Caki2 (cell line): ENCODE measurements at places on chromosomes 11 and 22. TPM values are rescaled to one million over a fixed set of nuclear protein-coding genes. Genes with fewer than 3 reads are reported as not detected.

- no peak for DNase-seq
Measured at GRCh38 chr22:23396362-23397007, 183.6 kb downstream of the IGLL1 start.

DNA sequence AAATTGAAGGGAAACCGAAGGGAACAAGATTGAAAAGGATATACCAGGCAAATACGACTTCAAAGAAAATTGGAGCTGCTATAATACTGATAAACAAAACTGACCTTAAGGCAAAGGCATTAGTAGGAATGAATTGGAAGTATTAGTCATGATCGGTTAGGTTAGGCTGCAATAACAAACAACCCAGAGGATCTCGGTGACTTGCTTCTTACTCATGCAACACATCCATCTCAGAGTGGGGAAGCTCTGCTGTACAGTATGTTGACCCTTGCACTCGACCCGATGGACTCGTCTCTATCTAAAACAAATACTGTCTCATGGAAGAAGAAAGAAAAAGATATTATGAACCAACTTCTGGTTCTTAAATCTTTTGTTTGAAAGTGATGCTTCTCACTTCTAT is 42.3 kb downstream of the SPATA19 start:
- DNase-seq: no peak

- DNase-seq: no peak
Measured at GRCh38 chr11:60197442-60197841, 14.6 kb upstream of the MS4A6A start.

DNA sequence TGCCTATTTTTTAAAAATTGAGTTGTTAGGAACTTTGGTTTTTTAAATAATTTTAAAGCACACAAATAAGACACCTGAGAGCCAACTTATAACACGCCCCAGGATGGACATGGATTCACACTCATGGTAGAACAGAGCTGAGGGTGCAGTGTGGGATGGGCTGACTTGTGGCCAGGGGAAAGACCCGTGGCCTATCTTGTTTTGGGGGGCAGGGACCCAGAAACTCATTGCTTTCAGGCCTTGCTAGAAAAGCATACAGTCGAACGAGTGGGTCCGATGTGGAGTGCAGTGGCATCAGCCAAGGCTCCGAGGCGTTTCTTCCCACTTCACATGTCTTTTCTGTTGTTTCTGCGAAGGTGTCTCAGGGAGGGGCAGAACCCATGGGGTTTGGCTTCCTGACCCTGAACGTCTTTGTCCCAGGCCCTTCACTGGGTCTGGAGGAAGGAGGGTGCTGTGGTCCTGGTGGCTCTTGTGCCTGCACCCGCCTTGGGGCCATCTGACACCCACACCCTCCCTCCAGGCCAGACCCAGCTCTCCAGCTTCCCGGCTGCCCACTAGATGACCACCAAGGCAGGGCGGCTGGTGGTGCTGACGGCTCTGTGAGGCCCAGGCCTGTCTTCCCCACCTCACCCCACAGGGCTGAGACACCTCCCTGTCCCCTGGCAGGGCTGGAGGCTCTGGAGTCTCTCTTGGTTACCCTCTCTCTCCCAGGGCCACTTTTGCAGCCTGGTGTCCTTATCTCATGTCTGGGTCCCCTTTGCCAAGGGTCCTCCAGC is 120.8 kb downstream of the KCNQ1 start:
- no peak for DNase-seq

GRCh38 chr22:27445881-27446280 is 355.7 kb downstream of the MN1 start:
- DNase-seq: no peak

- DNase-seq: no peak
Measured at GRCh38 chr11:2825261-2825888, 60.2 kb downstream of the CDKN1C start.

The MFRP gene
- total RNA-seq: not detected in 2 replicates

The TM7SF2 gene
- total RNA-seq: 8.1 and 19.1 TPM in 2 replicates

The TMEM80 gene
- 6.3 and 15.6 TPM in 2 replicates for total RNA-seq

GRCh38 chr11:10314199-10315072 is 9.6 kb downstream of the ADM start:
- peak; percentile 72 for DNase-seq

DNA sequence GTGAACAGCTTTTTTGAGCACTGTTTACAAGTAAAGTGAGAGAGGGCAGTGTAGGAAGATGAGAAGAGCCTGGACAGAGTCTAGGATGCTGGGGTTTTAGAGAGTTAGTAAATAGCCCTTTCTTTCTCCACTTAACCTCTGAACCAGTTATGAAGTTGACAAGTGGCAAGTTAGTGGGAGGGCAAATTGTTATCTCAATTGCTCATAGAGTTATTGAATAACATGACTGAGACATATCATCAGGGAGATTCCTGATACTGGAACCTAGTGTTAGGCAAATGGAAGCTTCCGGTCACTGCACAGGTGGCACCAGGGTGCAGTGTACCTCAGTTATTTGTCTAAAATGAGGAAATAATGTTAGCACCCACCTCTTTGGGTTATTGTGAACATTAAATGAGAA is 57.8 kb upstream of the PTPN5 start:
- peak; percentile 8 for DNase-seq

The FGF4 gene
- total RNA-seq: not detected in 2 replicates

- DNase-seq: no peak
Measured at GRCh38 chr11:69526453-69526810, 45.0 kb downstream of the LINC01488 start.

DNA sequence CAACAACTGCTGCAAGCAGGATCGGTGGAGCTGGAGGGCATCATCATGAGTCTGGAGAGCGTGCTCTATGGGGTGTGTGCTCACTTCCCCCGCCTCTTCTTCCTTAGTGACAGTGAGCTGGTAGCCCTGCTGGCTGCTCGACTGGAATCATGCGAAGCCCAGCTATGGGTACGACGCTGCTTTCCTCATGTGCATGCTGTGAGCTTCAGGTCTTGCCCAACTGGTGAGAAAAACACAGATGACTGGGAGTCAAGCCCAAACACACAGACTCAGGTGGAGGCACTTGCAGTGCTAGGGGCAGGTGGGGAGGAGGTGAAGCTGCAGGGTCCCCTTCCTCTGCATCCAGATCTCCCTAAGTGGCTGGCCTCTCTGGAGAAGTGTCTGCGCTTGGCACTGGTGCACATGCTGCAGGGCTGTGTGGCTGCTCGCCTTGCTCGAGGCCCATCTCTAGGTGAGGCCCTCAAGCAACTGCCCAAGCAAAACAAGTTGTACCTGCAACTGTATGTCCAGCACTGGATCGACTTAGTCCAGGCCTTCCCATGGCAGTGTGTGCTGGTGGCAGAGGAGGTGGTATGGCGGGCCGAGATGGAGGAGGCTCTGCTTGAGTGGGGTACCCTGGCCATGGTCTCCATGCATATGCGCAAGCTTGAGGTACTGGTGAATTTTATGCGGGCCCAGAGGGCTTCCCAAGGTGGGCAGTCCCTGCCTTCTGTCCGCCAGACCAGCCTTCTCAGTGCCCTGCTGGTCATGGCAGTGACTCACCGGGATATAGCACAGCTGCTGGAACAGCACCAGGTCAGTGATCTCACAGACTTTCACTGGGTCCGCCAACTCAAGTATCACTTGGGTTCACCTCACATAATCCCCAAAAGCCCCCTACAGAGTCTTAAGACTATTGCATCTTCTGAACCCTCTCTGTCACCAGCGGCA is 48.1 kb downstream of the DNHD1 start:
- DNase-seq: no peak

DNA sequence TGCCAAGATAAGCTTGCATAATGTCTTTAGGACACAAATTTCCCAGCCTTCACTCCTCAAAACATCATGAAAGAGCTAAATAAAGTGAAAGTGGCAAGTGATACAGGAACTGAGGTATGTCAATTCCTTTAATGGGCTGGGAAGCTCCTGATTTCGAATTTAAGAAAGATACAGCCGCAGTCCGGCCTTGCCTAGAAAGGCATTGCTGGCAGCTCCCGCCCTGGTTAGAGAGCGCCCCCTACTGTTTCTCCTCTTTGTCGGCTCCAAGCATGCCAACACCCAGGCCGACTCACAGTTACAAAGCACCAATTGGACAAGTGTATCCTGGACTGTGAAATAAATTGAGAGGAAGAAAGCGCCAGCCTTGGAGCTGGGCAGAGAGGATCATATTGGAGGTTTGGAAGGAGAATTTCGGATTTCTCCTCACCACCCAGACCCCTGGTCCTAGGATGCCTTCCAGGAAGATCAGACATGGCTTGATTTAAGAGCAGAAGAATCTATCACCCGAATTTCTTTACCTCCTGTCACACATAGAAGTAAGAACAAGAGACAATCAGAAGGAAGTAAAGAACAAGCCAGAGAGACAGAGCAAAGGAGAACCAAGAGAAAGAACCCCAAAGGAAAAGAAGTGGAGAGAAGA is 84.0 kb downstream of the FAM76B start:
- peak; percentile 56 for DNase-seq

The FCHSD2 gene
- 1.8 and 4.4 TPM in 2 replicates for total RNA-seq

The KCNQ1OT1 gene
- under 0.01 TPM in 1 of 2 replicates, not detected in the other for total RNA-seq

- DNase-seq: no peak
Measured at GRCh38 chr11:107041088-107041444, 22.8 kb upstream of the GUCY1A2 start.

- DNase-seq: peak; percentile 6
Measured at GRCh38 chr11:126561327-126561893, 205.9 kb downstream of the ST3GAL4 start.

The NCAM1 gene
- 1.4 and 7.5 TPM in 2 replicates for total RNA-seq

The SCGB1D2 gene
- total RNA-seq: not detected in 2 replicates

The BEST1 gene
- not detected in 2 replicates for total RNA-seq

GRCh38 chr11:2711161-2711560 is 11.4 kb upstream of the KCNQ1OT1 start:
- no peak for DNase-seq

DNA sequence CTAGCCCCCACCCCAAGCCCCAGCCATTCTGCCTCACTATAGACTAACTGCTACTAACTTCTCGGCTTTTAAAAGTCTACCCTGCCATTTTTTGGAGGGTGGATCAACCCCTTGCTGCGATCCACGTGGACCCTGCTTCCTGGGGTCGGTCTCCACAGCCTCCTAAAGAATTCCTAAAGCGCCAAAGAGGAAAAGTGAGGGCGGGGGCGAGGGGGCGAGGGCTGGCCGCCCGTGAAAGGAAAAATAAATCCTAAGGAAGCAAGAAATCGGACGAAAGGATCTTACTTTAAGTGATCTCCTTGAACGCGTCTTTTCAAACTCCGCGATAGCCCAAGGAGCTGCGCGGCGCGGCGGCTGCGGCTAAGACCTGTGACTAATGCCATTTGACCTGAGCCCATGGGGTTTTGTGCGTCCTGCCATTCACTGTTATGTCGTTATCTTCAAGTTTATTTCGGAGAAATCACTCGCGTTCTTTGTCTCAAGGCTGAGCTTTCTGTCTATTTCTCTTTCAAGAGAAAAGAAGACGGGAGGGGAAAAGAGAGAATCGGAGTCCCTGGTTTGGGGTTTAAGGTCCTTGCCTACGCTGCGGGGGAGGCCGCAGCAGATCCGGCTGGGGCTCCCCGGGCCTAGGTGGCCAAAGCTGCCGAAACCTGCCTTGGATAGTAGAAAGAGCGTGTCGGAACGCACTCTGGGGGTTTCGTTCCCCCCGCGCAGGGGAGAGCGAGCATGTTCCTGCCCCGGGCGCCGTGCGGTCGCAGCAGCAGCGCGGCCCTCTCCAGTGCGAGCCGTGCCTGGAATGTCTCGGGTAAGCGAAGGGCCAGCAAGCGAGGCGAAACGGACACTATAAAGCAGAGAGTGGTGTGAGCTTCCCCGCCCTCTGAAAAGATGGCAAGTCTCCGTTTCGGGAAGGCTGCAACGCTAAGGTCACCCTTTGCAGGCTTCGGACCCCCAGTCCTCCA is 2.8 kb upstream of the DBX1 start:
- DNase-seq: no peak

The LRP5 gene
- 13.5 and 15.4 TPM in 2 replicates for total RNA-seq

- no peak for DNase-seq
Measured at GRCh38 chr22:22037229-22037628, 54.6 kb upstream of the TOP3B start.

The CCDC87 gene
- total RNA-seq: 0.41 and 0.61 TPM in 2 replicates

DNA sequence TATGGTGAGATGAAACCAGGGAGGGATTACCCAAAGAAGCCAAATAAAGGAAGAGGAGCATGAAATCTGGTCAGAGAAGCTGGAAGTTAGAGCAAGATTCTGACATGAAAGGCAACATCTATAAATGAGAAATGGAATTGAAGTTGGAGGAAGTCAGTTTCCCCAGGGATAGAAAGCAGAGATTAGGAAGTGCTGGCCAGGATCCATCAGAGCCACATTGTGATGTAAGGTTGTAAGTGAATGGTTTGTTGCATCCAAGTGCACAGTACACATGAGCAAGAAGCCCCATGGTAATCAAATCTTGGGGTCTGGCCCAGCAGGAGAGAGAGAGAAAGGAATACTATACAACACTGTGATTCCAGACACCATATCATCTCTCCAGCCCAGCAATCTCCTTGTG is 6.6 kb upstream of the NLRP10 start:
- no peak for DNase-seq

DNA sequence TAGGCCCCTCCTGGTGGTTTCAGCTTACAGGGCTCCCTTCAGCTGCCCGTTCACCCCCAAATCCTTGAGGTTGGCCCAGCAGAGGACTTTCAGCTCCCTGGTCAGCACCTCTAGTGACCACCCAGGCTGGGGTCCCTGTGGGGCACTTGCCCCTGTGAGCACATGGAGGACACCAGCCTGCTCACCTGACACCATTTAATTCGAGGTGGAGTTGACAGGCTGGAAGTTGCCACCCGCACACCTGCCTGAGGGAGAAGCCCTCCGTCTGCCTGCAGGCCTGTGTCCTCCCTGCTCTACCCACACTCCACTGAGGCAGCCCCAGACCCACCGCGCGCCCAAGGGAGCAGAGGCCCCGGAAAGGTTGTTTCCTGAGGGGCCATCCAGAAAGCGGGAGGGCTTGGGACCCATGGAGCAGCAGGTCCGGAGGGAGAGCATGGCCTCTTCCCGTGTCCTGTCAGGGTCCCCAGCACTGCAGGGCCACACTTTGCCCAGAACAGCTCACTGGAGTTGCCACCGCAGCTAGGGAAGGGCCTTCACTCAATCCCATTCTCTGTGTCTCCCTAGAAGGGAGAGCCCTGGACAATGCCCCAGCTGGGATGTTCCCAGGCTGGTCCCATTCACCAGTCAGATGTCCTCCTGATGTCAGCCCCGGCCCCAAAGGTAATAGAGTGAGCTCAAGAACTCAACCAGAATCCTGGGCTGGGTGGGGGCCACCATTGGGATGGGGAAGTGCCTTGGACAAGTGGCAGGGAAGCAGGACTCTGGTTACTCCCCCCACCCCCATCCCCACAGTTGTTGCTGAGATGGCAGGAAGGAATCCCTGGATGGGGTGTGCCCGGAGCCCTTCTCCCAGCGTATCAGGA is 82.4 kb downstream of the MED15 start:
- no peak for DNase-seq

The OR52E8 gene
- total RNA-seq: not detected in 2 replicates
